ENCODE measurements at places on chromosomes 4 and X. TPM values are rescaled to one million over a fixed set of nuclear protein-coding genes. Genes with fewer than 3 reads are reported as not detected.

The STS gene
- 9.7 TPM for total RNA-seq

The FGF13 gene
- total RNA-seq = 4.0 TPM

The VEGFD gene
- total RNA-seq = 44.0 TPM

The TKTL1 gene
- not detected for total RNA-seq

The SMC1A gene
- 52.0 TPM for total RNA-seq

GRCh38 chr4:153725136-153725830 is 34.5 kb downstream of the RNF175 start:
- no peak for DNase-seq

DNA sequence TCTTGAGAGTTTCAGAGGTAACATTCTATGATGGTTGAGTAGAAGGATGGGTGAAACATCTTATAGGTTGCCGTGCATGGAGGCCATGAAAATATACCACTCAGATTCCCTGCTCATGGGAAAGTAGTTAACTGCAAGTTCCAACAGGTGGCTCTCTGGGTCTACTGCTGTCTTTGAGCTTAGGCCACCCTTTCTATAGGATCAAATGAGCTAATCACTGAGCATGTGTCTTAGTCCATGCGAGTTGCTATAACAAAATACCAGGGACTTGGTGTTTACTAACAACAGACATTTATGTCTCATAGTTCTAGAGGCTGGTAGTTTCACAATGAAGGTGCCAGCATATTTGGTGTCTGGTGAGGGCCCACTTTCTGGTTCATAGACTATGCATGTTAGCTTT is 144.8 kb upstream of the UNC5C start:
- DNase-seq = no peak

GRCh38 chrX:84188320-84188834 is 378 bp upstream of the RPS6KA6 start:
- DNase-seq = peak; percentile 60

The SPANXN4 gene
- total RNA-seq = not detected

DNA sequence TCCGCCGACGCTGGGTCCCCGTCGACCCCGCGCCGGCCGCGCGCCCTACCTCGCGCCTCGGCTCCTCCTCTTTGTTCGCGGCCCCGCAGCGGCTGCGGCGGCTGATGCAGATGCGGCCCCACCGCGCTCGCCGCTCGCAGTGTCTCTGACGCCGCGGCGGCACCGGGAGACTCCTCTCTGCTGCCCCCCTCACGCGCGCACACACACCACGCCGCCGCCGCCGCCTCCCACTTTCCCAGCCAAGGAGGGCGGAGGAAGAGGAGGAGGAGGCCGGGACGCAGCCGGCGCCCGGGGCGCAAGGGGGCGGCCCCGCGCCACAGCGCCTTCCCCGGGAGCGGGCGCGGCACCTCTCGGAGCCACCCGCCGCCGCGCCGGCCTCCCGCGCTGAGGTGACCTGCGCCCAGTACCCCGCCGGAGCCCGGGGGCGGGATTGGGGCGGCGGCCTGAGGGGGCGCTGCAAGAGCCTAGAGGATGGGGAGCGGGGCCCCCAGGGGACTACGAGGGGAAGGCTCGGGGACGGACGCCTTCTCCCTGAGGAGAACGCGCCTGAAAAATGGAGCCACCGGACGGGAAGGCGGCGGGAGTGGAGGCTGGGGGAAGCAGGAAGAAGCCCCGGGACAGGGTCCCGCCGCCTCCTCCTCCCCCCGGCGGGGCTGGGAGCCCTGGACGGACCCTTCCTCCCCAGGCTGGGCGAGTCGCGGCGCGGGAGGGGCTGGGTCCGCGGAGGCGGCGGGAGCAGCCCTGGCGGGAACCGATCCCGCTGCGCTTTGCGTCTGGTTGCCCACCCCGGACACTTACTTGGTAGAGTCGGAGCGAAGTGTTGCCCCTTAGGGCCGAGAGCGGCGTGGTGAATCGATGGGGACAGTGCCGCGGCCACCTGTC is at the start of gene SH3RF1:
Gene SH3RF1 (minus strand): TSS at position 147 of the 882 bp plus-strand sequence. CDS start 1,744 bp downstream, outside the sequence.
- peak; percentile 90 for DNase-seq

- no peak for DNase-seq
Observed at GRCh38 chr4:13918110-13918509, 290.6 kb upstream of the BOD1L1 start.

GRCh38 chrX:141320801-141321200 is 78.5 kb upstream of the SPANXC start:
- no peak for DNase-seq

- DNase-seq = no peak
Observed at GRCh38 chr4:11415409-11416070, 13.2 kb downstream of the HS3ST1 start.

The DUSP21 gene
- total RNA-seq = not detected

DNA sequence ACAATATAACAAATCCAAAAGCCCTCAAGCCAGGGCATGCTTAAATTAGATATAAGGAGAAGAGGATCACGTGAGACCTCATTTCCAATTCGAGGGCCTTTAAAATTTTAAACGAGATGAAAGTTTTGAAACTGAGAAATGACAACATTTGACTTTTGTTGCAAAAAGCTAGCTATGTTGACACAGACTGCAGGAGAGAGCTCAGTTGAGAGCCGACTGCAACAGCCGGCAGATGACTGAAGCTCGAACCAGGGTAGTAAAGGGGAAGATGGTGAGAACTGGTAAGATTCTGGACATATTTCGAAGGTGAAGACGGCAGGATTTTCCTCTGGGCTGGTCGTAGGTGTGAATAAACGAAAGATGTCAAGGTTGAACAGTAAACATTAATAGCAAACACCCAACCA is 773 bp downstream of the PRMT9 start:
- no peak for DNase-seq

DNA sequence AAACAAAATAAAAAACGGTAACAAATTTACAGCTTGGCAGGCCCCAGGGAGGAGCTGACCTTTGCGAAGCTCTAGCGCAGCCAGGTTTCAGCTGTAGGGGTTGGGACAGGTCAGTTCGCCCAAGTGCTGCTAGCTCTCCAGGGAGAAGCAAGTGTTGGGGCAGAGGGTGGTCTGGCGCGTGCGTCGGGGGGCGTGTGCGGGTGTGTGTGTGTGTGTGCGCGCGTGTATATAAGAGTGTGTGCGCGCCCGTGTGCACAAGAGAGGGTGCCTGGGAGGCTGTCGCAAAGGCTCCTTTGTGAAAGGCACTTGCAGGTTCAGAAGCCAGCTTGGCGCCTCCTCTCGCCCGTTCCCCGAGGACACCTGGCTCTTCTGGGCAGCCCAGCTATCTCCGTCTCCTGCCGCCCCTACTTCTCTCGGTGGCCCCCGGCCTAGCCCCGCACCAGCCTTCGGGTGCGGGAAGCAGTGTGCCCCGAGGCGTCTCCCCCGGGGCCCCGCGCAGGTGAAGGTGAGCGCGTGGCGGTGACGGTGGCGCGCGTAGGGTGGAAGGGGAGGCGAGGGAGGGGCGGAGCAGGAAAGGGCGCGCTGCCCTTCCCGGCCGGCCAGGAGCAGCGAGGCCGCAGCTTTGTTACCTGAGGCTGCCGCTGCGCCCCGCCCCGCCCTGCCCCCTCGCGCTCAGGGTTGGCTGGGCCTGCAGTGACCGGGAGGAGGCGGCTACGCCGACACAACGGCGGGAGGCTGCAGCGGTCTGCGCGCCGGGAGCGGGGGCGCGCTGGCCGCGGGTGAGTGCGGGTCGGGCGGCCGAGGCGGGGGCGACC is at the start of gene FHDC1:
Gene FHDC1 (plus strand): TSS at position 693 of the 815 bp plus-strand sequence. CDS start 6,735 bp downstream, outside the sequence.
- peak; percentile 90 for DNase-seq

DNA sequence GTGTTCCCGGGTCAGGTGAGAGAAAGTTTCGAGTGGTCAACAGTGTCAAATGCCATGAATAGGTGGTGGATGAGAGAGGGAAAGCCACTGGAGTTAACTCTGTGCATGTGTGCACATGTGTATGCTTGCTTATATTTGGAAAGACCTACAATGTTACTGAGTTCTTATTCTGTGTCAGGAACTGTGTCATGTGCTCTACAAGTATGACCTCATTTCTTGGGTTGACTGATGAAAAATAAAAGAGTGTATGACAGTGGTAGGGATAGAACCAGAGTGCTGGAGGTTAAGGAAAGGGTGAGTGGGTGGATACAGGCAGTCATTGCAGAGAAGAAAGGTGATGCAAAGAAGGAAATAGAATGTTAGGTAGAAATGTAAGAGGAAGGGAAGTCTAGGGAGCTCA is 22.1 kb upstream of the DGKK start:
- no peak for DNase-seq

The TEX13B gene
- not detected for total RNA-seq

GRCh38 chr4:149768477-149768876 is 47.2 kb downstream of the IQCM start:
- DNase-seq = no peak

The MSANTD1 gene
- total RNA-seq = 1.9 TPM

DNA sequence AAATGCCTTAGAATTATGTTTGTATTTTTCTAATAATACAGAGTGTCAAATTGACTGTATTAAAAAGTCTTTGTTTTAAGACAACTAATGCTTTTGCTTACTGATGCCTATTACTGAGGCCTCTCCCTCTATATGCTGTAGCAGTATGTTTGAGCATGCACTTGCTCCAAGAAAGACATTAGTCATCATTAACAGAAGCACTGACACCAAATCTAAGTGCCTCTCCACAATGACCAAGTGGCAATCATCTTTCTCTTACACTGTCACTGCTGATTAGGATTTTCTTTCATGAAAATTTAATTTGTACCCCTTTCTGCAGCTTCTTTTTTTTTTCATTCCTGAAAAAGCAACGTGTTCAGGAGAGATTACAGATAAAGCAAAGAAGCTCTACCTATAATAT is 11.1 kb upstream of the MAB21L2 start:
- no peak for DNase-seq

DNA sequence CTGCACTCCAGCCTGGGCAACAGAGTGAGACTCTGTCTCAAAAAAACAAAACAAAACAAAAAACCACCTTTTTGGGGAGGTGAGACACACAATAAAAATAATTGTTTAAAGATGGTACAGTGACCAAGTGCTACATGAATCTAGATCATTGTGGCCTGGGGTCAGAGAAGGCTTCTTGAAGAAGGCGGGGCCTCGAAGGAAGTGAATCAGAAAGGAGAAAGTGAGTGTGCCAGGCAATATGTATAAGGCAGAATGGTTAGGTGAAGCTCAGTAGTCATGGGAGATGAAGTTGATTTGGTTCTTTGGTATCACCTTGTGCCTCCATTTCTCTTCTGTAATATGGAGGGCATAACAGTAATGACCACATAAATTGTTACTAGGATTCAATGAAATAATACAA is 58.9 kb downstream of the DOCK11 start:
- no peak for DNase-seq

The ENPP6 gene
- 0.74 TPM for total RNA-seq

- no peak for DNase-seq
Observed at GRCh38 chrX:39238006-39238405, 436.7 kb downstream of the MID1IP1 start.

DNA sequence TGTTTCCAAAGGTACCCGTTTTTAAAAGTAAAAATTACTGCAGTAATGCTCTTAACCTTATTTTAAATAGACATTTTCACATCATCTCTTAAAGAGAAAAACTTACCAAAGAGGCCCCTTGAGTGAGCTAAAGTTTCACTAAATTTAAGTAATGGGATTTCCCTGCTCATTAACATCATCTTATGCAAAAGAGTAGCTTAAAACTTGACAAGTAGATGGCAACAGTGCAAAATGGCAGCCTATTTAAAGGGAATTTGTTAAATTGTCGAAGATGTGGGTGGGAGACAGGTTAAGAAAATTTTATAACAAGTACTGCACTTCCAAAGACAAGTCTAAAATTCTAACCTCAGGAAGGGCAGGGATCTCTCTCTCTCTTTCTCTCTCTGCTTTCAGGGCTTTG is 271.7 kb upstream of the LDB2 start:
- DNase-seq = no peak

- DNase-seq = no peak
Observed at GRCh38 chr4:153531000-153531358, 64.8 kb downstream of the TMEM131L start.

The SPIN2A gene
- total RNA-seq = 0.74 TPM

Measured in lower lobe of right lung (tissue), 2 donors.